Hindlimb muscle (tissue), 1 donor: ENCODE measurements at places on chromosomes 11 and 22.

GRCh38 chr11:16239141-16240105, 116.9 kb downstream of the SOX6 start:
- peak; percentile 14 for DNase-seq

DNA sequence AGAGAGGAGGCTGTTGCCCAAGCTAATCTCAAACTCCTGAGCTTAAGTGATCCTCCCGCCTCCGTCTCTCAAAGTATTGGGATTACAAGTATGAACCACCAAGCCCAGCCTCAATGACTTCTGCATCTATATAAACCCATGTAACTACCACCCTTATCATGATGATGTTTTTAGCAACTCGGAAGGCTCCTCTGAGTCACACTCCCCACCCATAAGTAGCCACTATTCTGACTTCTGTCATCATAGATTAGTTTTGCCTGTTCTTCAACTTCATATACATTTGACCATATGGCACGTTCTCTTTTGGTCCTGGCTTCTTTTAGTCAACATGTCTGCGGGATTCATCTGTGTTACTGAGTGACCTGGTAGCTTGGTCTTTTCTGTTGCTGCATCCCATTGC, 6.4 kb upstream of the FOSL1 start:
- DNase-seq: no peak

- no peak for DNase-seq
Observed at GRCh38 chr11:130555251-130555841, 106.9 kb downstream of the ADAMTS15 start.

DNA sequence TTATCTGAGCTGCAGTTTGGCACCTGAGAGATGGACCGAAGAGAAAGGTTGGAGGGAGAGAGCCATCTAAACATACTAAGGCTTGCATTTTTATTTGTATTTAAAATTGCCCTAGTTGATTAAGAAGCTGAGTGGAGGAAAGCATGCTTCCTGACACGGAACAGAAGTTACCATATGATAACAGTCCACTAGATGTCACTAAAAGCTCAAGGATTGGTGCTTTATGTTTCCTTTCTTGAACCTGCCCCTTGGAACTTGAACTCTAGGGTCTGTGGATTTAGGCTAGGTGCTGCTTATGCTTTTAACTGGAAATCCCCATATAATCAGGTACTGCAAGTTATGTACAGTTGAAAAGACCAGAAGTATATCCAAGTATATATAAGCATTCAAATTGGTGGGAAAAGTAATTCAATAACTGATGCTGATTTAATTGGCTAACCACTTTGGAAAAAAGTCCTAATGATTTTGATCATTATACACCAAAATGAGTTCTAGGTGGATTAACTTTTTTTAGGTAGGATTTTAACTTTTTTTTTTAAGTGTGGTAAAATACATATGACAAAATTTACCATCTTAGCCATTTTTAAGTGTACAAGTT, 9.5 kb downstream of the RBMXL2 start:
- DNase-seq: peak; percentile 29

DNA sequence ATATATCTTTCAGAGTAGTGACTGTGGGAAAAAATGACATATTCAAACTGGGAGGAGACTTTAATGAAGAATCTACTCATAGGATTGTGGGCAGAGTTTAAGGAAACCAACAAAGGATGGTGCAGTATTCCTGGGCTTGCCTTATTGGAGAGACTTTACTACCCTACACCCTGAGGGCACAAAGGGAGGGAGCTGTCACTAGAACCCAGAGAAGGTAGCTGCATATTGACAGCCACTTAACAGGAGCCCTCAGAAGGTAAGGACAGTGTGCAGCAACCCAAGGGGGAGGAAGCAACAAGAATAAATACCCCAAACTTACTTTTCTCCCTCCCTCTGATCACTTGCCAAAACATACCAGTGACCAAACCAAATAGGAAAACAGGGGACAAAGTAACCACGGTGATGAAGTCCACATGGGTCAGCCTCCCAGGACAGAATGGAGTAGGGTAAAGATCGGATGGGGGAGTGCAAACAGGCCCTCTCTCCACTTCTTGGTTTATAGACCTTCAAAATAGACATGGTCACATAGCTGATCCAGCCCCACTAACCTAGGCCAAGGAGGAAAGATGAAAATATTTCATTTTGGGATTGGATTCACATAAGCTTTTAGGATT, 121.8 kb upstream of the SESN3 start:
- DNase-seq: no peak

DNA sequence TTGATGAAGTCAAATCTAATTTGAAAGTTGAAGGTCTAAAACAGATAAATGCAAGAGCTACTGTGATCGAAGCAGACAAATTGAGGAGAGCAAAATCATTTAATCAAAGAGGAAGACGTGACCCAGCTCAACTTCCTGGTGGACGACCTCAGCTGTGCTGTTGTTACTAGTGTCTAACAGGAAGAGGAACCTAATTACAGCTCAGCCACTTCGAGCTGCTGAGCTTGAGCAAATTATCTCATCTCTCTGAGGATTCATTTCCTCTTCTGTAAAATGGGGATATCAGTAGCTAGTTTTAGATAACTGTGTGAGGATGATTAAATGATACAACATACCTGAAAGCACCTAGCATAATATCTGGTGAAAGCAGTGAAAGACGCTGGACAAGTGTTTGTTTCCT, 48.6 kb upstream of the OLFML1 start:
- no peak for DNase-seq

GRCh38 chr11:128585498-128586238, 1.7 kb downstream of the ETS1 start:
- no peak for DNase-seq

- no peak for DNase-seq
Observed at GRCh38 chr11:17979770-17980371, 33.0 kb downstream of the SERGEF start.
